ENCODE measurements at places on chromosomes 12 and 14.

DNA sequence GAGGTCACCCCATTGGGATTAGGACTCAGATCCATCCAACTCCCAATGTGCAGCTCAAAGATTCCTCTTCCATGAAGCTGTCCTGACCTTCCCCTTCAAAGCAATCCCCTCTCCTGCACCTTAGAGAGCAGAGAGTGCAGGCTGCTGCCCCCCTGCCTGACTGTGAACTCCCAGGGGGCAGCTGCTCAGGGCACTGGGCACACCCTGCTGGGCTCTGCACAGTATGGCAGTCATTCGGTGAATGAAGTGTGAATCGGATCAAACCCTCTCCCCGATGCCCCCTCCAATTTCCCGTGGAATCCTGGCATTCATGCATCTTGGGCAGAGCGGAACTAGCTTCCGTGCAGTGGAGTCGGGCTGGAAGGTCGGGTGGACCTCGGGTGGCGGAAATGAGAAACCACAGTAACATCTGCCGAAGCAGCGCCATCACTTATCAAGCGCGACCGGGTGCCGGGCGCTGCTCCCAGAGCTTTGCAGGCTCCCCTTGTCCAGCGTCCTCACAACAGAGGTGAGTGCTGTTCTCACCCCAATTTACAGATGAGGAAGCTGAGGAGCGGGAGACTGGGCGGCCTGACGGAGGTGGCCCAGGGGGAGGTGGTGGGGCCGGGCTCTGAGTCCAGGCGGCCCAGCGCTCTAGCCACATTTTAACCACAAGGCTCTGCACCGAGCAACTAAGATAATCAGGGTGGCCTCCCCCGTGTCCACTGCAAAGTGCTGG, 14.7 kb downstream of the GALNT9 start:
- DNase-seq, result no peak

GRCh38 chr14:89892953-89893352, 61.6 kb downstream of the EFCAB11 start:
- no peak for DNase-seq

DNA sequence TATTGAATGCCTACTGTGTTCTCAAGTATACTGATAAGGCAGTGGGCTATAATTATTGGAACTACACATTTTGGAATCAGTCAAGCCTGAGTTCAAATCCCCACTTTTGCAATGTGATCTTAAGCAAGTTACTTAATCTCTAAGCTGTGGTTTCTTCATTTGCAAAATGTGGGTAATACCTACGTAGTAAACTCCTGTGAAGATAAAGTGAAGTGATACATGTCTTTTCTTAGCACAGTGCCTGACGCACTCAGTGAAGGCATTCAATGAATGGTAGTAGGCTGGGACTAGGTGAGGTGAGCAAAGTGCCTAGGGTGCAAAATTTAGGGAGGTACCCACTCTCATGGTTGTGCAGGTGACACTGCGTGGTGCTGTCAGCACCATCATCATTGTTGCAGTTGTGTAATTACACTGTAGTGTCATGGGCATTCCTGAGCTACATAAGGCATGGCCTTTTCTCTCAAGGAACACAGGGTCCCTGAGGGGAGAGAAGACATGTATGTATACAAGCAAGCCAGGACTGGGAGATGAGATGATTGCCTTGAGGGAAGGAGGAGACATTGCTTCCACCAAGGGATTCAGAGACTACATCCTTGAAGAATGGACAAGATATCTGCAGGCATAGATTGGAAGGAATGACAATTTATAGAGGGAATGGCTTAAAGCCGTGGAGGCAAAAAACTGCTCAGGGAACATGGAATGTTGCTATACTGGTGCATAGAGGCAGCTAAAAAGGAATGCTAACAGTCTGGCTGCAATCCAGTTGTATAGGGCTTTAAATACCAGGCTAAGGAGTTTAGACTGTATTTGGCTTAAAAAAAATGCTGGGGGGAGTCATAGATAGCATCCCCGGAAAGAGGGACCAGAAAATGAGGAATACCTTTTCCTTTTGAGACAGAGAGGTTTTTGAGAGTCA, 129.2 kb upstream of the ARHGAP5 start:
- DNase-seq, result no peak

GRCh38 chr12:59500915-59501314, 94.9 kb upstream of the SLC16A7 start:
- DNase-seq, result no peak

GRCh38 chr14:88505621-88506020, 49.2 kb downstream of the PTPN21 start:
- DNase-seq, result no peak

- DNase-seq, result no peak
These were observed 118.7 kb upstream of the TMCC3 start for GRCh38 chr12:94769047-94769420.

DNA sequence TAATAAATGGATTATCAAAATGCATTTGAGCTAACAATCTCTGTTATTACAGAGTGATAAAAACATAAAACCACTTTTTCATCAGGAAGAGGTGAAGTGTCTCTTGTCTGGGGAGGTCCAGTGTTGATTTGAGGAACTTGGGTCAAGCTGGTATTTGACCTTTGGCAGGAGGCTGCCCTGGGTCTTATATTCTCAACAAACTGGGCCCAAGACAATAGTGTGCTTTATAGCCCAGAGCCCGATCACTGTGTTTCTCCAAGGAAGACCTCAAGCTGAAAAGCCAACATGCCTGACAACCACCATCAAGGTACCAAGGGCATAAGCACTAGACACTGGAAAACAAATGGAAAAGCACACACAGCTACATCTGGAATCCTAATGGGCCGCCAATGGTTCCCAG, 137.0 kb downstream of the SLC25A21 start:
- DNase-seq, result no peak

DNA sequence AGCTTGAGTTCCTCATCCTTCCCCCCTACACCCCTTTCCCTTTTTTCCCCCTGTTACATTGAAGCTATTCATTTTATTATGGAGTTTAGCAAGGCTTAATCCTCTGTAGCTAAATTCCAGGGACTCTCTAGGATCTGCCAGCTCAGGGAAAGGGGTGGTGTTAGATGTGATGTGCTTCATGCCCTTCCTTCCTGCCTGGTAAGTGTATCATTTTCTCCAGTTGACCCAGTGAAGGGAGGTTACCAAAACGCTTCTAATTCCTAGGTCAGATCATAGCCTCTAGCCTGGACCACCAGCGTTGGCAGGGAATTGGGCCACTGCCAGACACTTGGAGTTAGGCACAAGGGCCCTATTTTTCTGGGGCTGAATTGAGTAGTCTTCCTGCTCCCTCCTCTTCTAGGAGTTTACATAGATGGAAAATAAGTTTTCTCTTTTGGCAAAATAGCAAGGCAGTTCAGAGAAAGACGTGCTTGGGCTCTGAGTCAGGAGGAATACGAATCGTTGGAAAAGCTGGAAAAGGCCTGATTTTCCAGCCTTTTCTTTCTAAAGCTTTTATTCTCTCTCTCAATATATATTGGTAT, 88.3 kb downstream of the NPAS3 start:
- no peak for DNase-seq

GRCh38 chr12:128789356-128789929, 34.3 kb downstream of the SLC15A4 start:
- no peak for DNase-seq

DNA sequence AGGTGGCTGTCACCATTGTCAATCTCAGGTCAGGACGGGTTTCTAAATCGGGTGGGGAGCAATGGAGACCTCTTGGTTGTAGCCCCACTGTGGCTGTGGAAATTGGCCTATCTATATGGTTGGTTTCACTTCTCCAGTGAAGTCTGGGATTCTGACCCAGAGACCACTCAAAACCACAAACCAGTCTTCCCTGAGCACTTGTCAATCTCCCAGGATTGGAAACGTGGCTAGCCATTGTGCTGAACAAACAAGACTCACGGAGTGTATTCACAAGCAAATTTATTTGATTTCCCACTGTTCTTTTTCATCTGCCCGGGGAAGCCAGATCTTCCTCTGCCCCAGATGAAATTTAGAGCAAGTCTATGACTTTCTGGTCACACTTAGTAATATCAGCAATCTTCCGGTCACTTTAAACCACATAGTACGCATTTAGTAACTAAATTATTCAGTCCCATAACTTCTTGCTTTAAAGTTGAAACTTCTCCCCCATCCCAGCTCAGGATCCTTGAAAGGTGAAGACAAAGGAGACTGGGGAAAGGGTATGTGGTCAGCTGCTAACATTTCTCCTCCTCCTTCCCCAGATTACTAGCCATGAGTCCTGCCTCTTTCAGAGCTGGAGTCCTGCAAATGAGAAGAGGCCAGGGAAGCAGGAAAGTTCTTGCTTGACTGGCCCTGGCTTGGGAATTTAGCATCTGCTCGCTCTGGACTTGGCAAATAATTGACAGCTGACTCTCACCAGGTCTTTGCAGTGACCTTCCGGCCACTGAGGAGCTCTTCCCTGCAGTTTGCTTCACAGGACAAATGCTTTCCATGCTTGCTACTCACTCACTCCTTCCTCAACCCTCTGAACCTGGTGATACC, 123.2 kb upstream of the MAX start:
- no peak for DNase-seq

GRCh38 chr12:50344245-50344644, 52.2 kb downstream of the FAM186A start:
- no peak for DNase-seq

- no peak for DNase-seq
These were observed 218.3 kb upstream of the CNTN1 start for GRCh38 chr12:40473962-40474361.

- no peak for DNase-seq
These were observed 67.9 kb upstream of the BEGAIN start for GRCh38 chr14:100654814-100655740.

GRCh38 chr14:29301571-29301970, 535.0 kb downstream of the FOXG1 start:
- DNase-seq, result no peak

- DNase-seq, result peak; percentile 55
These were observed 3.0 kb upstream of the FNTB start for GRCh38 chr14:64983439-64984310.

GRCh38 chr14:50768680-50769079, 62.3 kb downstream of the NIN start:
- no peak for DNase-seq

GRCh38 chr12:119373001-119373400, 38.5 kb downstream of the CCDC60 start:
- DNase-seq, result no peak

GRCh38 chr14:51962711-51963110, 26.6 kb upstream of the RTRAF start:
- no peak for DNase-seq

DNA sequence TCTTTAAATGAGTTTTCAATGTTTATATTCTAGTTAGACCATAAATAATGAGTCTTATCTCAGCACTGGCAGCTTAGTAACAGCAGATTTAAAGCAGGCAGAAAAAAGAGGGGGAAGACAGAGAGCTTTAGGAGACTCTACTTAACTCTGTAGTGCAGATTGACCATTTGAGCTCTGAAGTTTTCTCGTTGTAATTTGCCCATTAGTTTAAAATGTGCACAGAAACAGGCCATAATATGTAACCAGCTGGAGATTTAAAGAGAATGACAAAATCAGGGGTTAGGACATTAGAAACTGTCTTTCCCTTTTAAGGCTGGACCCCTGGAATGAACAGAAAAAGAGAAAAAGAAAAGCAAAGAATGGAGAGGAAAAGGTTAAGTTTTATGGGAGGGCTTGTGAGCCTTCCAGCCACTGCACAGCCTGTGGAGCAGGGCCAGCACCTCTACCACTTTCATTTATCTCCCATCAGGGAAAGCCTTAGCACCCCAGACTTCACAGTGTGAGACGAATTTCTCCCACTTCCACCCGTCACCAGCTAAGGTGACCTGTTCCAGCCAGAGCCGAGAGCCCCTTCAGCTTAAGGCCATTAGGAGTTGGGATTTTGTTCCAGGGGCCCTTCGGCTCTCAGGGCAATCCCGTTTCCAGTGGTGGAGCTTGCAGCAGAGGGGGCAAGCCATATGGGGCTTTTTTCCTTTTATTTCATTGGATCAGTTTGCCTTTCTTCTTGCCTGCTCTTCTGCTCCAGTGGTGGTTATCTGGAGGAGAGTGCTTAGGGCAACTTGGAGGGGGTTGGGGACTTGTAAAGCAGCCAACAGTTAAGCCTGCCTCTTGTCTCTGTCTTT, 8.0 kb downstream of the IL22 start:
- no peak for DNase-seq

DNA sequence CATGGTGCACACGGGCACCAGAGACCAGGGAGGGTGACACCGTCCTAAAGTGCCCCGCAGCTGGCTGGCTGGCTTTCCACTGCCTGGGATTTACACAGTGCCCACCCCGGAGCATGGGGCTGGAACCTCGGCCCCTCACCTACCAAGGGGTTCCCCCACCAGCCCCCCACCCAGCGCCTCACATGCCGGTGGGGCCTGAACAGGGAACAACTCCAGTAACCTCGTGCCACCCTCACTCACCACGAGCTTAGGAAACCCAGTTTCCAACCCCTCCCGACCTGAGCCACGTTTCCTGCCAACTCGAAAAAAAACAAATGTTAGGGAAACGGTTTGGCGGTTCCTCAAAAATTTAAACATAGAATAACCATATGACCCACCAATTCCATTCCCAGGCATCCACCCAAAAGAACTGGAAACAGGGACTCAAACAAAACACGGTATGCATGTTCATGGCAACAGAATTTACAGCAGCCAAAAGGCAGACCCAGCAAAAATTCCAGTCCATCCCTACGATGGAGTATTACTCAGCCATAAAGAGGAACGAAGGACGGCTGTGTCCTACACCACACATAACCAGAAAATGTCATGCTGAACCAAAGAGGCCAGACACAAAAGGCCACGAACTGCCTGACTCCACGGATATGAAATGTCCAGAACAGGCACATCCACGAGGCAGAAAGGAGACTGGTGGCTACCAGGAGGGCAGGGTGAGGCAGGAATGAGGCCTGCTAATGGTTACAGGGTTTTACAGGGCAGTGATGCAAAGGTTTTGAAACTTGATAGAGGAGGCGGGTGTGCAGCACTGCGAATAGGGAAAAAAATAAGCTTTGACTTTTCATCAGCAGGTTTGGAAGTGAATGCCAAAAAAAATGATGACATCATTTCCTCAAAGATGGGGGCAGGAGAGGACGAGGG, 68.9 kb downstream of the NCOR2 start:
- no peak for DNase-seq

DNA sequence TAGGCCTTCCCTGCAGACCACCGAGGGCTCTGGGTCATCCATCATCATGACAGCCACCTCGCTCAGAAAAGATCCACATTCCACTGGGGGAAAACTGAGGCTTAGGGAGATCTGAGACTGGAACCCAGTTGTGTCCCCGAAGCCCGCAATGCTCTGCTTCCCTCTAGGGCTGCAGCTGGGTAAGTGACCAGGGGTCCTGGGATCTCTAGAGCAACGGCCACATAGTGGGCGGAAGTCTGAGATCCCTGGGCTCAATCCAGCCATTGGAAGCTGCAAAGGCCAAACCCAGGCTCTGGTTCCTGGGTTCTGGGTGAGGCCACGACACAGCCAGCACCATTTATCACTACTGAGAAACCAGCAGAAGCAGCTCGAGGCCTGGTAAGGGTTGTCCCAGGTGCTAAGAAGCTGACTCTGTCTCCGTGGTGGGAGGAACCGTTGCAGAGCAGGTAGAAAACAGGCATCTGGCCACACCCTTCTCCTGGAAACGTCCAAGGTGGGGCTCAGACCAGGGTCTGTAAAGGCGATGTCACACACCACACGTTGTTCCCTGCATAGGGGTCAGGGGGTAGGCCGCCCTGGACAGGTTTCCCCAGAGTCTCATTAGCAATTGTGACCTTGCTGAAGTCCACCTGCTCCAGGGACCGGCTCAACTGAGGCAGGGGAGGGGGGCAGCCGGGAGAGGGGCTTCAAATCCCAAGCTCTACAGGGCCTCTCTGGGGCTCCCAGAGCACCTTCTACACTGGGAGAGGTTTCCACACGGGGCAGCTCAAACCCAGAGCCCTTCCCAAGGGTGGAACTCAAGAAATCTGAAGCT, 38.6 kb downstream of the BCL11B start:
- no peak for DNase-seq
